ENCODE measurements at places on chromosomes 6 and 20.

DNA sequence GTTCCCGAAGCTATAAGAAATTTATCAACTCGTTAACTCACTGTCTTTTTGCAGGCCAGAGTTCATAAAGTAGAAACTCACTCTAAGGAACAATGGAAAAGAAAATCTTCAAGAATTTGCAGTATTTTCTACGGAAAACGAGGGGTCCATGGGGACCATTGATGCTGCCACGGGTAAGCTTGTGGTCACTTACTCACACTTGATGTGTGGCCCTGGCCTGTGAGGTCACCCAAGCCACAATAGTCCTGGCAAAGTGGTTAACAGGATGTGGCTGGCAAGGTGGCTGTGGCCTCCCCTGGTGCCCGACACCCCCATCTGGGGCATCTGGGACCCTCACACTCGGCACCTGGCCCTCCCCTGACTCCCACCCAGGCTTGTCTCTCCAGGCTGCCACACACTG lies 123.4 kb downstream of the C6orf118 start:
- no peak for DNase-seq

DNA sequence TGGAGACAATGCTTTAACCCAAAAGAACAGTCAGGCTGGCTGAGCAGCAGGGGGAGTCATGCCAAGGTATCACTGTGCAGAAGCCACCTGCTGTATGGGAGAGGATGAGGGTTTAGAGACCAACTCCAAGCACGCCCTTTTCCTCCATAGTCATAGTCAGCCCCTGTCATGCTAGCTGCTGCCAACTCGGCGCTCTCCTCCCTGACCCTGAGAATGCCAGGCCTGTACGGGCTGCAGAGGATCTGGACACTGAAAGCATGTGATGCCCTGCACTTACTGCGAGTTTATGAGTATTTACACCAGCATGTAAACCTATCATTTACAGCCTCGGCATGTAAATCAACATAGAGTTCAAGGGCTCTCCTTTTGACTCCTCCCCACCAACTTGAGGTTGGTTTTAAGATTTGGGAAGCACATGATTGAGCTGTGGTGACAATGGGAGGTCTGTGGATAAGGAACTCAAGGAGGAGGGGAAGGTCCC lies 11.7 kb upstream of the SCUBE3 start:
- DNase-seq, result no peak

GRCh38 chr6:168192901-168193815 lies 114.1 kb upstream of the FRMD1 start:
- no peak for DNase-seq

DNA sequence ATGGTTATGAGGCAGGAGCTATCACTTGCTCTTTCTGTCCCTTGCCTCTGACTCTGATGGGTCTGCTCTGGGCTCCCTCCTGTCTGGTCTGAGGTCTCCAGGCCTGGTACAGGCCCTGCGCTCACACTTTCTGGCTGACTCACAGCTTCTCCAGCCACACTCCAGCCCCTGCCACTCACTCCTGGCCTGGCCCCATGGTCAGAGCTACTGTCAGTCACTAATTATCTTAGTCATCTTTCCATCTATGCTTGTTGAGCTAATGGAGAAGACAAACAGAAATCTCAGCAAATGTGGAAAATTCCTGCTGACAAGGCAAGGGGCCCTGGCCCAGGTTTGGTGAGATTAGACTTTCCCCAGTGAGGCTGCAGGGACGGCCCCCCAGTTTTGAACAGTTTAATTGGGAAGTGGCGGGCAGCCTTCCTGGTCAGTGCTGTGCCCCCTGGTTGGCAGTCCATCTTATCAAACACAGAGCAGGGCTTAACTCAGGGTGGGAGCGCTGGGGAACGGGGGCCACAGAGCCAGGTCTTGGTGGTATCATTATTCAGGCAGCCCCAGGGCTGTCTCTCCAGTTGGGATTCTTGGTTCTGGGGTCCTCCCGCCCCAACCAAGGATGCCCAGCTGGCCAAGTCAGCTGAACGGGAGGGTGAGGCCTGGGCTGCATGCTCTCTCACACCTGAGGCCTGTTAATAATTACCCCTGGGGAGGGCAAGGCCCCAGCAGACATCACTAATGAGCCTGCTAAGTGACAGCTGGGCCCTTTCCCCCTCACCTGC lies 63.4 kb downstream of the VEGFA start:
- no peak for DNase-seq

- DNase-seq, result no peak
Measured at GRCh38 chr6:166678426-166678825, 51.4 kb upstream of the RPS6KA2 start.

- no peak for DNase-seq
Measured at GRCh38 chr6:157650801-157651200, 172.2 kb upstream of the SNX9 start.

GRCh38 chr6:87729965-87730719 lies 28.1 kb upstream of the AKIRIN2 start:
- no peak for DNase-seq

DNA sequence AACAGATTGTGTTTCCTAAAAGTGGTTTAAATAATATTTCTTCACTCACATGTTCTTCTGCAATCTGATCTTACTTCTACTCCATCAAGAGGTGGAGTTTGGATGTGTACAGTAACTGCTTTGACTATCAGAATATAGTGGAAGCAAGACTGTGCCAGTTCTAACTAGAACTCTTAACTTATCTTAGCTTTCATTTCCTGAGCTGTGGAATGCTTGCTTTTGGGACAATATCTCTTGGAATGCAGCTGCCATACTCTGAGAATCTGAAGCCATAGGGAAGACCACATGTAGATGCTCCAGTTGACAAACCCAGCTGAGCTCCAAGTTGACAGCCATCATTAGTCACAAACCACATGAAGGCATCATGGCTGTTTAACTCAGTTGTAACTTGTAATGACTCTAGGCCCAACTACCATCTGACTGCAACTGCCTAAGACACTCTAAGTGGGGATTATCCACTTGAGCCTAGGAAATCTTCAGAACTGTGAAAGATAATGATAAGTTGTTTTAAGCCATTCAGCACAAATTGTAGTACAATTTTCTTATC lies 40.8 kb upstream of the MAN1A1 start:
- no peak for DNase-seq
